ENCODE measurements at places on chromosomes 12 and 14. TPM values are rescaled to one million over a fixed set of nuclear protein-coding genes. Genes with fewer than 3 reads are reported as not detected.

- DNase-seq, result no peak
Observed at GRCh38 chr12:113823816-113824215, 142.3 kb downstream of the RBM19 start.

DNA sequence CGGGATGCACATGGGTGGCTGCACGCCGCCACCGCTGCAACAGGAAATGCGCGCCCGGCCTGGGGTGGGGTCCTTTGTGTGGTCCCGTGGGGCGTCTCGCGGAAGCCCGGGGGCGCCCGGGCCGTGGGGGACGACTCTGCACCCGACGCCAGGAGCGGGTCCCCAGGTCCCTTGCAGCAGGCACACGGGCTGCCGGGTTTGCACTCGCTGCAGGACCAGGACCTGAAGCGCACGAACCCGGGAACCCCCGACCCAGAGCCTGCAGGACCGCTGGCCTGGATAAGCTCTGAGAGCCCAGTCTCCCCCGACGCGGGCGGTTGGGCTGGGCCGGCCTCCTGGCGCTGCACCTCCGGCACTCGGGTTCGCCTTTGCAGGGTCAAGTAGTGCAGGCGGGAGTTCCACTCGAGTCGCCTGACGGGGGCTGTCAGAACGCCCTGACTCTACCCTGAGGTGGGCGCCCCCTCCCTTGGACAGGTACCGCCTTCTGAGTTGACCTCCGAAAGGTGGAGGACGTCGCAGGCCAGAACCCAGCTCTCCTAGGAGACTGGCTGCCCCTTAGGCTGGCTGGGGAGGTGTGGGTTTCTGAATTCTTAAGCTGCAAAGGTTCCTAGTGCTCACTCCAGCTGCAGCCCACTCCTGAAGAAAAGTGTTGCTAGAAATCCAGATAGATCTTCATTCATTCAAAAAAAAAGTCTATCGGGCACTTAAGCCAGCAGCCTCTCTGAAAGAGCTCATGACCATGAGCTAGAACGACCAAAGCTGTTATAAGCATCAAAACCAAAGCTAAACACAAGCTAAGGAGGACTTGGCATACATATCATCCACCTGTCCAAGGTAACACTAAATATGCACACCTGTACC lies 68.0 kb downstream of the RNF34 start:
- DNase-seq, result no peak

DNA sequence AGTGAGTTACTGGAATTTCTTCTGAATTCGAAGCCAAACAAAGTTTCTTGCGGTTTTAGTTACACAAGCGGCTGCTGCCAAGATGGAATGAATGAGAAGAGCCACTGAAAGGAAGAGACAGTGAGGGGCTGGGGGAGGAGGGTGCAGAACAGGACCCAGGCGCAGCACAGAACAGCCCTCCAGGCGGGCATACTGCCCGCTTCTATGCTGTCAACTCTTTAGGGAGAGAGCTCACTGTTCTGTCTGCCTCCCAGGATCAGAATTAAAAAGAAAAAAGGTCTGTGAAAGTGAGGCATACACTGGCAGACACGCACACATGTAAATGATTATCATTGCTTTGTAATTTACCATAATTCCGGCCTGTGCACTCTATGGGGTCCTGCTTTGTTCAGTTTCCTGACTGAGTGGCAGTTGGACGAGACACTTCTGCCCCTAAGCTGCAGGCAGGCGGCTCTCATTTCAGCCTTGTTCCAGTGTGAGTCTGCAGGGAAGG lies 231.6 kb downstream of the CACNA1C start:
- no peak for DNase-seq

DNA sequence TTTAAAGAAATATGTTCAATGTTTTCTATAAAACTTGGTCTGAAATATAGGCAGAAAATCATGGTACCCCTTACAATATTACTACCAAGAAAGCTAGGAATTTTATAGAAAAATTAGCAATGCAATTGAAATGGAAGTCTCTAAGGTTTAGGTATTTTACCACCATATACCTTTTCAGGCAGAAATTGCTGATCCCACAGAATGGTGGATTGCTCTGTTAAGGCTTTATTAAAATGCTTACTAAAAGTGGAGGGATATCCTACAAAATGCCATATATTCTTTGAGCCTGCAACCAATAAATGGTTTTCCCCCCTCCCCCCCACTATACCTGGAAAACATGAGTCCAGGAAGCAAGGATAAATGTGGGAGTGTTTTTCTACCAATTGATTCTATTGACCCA lies 718.1 kb upstream of the NOVA1 start:
- DNase-seq, result no peak

DNA sequence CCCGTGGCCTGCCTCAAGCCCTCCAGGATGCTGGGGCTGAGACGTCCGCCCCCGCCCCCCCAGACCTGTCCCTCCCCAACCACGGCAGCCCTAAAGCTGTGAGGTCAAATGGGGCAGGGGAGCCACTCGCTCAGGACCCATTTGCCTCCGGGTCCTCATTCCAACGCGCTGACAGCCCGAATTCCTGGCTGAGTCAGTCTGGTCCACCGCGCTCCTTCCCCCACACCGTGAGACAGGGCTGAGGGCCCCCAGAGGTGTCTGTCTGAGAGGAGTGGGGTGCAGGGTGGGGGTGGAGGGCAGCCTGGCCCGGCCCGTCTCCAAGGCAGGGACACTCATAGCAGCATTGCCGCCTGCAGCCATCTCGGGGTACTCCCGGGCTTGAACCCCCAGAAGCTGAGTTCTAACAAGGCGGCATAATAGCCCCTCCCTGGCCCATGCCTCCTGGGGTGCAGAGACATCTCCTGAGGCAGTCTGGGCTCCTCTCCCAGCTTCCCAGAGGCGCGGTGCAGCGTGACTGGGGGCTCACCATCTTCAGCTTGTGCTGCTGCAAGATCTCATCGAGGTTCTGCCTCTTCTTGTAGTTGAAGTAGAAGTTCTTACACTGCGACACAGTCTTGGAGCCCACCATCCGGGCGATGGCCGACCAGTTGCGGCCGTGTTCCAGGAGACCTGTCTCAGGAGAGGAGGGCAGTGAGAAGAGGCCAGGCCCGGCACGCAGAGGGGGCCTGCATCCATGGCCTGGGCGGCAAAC lies 90.5 kb downstream of the RFLNA start:
- no peak for DNase-seq

DNA sequence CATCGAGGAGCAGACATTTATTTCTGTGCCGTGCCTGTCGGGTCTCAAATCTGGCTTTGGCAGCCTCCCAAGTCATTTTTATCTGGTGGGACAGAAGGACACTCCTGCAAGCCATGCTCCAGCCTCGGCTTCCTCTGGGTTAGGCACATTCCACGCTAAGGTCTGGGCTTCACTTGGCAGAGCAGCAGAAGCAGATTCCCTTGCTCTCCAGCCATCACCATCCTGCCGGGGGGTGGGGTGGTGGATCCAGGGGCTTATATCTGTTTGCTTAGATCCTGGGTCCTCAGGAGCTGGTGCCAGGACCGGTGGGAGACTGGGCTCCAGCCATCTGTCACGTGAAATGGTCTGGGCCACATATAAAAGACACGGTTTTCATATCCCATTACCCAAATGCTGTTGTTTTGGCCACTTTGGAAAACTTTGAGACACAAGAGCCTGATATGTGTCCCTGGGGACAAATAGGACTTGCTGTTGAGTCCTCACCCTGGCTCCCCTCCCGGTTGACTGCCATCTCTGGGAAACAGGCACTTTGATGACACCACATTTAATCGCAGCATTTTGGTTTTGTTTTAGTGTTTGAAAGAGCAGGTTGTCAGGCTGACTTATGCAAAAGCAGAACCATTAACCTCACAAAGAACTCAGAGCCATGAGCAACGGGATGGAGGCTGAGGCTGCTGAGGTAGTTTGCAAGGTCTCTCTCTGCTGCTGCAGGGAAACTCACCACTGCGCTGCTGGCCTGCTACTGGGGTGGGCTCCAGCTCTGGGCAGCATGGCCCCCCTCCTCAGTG lies 69.6 kb upstream of the PRMT8 start:
- no peak for DNase-seq

DNA sequence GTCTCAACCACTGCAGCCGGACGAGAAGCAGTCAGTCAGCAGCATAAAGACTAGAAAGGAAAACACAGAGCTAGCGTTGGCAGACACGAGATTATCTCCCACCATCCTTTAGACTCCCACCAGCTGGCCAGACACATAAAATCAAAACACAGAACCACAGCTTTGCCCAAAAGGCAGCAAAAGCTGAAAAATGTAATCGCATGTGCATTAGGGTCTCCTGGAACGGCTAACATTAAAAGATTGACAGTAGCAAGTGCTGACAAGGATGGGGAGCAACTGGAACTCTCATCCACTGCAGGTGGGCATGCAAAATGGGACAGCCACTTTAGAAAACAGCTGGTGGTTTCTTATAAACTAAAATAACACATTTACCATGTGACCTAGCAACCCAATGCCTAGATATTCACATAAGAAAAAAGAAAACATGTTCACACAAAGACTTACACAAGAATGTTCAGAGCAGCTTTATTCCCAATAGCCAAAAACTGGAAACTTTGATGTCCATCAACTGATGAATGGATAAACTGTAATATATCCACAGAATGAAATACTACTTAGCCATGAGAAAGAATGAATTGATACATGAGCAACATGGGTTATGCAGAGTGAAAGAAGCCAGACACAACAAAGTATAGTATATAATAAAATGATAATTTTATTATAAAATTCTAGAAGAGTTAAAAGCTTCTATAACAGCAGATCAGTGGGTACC lies 37.7 kb downstream of the NCOR2 start:
- no peak for DNase-seq

The BATF gene
- 46.2 TPM for total RNA-seq

The NAP1L1 gene
- 1,176 TPM for total RNA-seq

The STON2 gene
- total RNA-seq, result 0.37 TPM

The PLD4 gene
- not detected for total RNA-seq
